ENCODE measurements at places on chromosomes 13 and 19.

DNA sequence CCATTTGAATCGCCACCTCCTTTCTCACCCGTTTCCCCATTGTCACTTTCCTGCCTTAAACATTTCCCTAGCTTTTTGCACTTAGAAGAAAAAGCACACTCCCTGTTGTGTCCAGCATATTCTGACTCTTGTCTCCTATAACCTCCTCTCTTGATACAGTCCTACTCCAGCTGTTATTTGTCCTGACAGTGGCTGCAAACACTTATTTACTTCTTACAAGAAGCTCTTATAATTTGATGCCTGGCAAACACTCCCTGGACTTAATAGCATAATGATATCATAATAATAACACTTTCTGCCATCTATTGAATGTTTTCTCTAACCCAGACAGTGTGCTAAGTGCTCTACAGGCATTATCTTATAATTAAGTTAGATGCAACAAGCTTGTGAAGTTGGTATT lies 76.6 kb downstream of the DGKH start:
- no peak for DNase-seq

GRCh38 chr13:33956346-33956745 lies 138.4 kb downstream of the RFC3 start:
- DNase-seq, result no peak

GRCh38 chr19:44894052-44894400 lies 3.0 kb downstream of the TOMM40 start:
- DNase-seq, result no peak

DNA sequence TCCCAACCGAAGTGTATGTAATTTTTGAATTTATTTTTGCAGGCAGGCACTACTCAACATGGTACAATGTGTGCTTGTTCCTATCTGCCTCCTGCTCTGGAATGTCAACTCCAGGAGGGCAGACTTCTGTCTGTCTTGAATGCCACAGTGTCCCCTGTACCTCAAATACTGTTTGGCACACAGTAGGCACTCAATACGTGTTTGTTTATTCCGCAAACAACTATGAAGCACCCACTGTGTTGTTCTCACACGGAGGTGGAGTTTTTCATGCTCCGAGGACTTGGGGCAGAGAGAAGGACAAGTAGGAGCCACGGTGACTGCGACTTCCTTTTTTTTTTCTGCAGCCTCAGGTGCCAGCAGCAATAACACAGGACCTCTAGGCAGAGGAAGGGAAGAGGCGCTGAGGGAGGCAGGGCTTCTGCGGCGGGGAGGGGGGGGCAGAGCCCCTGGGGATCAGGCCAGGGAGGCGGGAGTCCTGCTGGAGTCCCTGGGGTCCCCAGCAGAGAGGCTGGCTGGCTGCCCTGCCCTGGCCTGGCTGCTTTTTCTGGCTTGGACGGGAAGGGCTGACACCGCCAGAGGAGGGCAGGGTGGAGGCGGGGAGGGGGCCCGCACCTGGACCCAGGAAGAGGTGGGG lies 29.3 kb upstream of the TNFAIP8L1 start:
- DNase-seq, result peak; percentile 36

- no peak for DNase-seq
Observed at GRCh38 chr19:27909185-27909840, 1303.6 kb downstream of the UQCRFS1 start.

- no peak for DNase-seq
Observed at GRCh38 chr13:20136781-20137703, 23.8 kb downstream of the GJA3 start.

DNA sequence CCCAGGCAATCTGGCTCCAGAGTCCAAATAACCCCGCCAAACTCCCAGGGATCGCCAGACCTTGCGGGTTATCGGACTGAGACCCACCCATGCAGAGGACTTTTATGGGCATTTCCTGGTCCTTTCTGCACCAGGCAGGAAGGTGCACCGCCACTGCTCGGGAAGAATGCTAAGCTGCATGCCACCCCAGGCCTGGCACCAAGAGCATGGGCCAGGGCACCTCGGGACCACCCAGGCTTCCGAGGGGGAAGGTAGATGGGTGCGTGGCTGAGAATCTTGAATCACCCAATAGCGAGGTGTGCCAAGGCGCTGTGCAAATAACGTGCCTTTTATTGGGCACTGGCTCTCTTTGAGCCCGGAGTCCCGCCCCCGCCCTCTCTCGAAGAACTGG lies 422 bp upstream of the ZNF575 start:
- DNase-seq, result peak; percentile 53
